ENCODE measurements at places on chromosomes 6 and 20.

GRCh38 chr6:71488186-71488585 is 199.6 kb downstream of the OGFRL1 start:
- no peak for DNase-seq

GRCh38 chr6:112016320-112016719 is 37.6 kb upstream of the CCN6 start:
- no peak for DNase-seq

- peak; percentile 35 for DNase-seq
Observed at GRCh38 chr6:119079283-119079809, 882 bp upstream of the FAM184A start.

DNA sequence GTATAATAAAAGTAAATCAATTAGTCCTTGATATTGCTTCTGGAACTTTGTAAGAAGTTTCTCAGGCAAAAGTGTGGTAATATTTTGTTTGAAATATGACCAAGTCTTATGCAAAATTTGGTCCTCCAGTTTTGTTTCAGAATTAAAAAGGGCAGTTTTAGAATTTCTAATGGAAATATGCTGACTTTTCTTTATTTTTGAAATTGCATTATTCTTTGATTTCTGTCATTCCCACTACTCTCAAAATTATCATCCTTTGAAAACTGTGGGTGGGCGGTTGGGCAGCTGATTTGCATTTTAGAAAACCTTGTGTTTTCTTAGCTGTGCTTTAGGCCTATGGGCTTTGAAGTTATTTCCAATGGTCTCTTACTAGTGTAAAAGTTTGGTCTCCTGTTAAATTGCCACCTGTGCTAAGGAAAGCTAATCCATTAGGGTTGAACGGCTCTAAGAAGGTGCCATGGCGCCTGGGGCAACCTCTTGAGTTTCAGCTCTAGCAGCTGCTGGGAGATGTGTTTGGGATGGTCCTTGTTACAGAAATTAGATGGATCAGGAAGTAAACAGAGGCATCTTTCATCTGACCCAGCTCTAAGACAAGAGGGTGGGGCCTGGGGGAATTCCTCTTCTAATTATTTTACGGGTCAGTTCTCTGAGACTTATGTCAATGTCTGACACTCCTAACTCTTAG is 880.8 kb upstream of the SLC35B3 start:
- DNase-seq: no peak

DNA sequence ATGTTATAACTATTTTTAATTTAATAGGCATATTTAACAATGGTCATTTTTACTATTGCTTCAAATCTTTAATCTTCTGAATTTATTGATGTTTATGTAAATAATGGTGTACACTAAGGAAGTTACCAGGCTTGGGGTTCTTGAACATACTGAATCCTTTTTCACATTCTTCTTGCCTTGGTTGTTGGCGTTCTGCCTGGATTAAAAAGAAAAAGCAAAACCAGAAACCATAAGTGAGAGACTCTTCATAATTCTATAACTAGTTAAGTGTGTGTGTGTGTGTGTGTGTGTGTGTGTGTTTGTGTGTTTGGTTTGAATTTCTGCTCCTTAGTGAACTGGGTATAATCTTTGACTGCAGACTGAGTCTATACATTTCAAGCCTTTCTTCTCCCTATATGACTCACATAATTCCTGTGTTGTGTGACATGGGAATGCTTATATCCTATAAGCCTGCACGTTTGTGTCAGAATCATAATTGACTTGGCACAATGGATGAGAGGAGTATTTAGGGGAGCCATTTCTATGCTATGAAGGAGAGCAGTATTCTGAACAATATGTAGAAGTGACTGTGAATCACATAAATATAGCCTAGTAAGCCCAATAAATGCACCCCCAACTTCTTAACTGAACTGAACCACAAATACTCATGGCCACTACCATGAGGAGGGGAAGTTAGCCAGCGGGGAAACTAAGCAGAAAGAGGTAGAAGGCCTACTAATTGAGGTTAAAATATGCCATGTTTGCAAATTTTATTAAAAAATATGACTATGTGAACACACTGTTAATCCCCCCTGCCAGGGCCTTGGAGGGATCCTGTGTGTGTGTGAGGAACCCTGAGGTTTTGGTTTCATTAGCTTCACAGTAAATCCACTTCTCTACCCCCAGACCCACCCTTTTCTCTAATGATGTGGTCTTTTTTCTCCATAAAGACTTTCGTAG is 425.5 kb downstream of the BCKDHB start:
- peak; percentile 47 for DNase-seq

- DNase-seq: no peak
Observed at GRCh38 chr6:55047451-55048044, 126.8 kb upstream of the HCRTR2 start.

- no peak for DNase-seq
Observed at GRCh38 chr6:101722471-101722870, 329.0 kb downstream of the GRIK2 start.

- DNase-seq: no peak
Observed at GRCh38 chr20:21118138-21118537, 7.7 kb upstream of the KIZ start.

DNA sequence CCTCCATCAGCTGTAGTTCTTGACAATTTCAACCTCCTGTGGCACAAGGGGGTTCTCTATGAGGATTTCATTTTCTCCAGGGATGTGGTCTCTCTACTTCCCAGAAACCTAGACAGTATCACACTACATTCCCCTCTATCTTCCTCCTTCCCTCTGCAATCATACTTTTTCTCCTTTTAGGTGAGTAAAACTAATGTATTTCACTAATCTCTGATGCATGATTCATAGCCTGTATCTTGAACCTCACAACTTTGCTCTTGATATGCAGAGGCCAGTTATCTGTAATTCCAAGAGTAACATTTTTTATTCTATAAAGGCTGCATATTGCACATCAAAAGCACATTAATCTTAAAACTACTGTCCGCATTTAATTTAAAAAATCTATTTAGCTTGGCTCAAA is 449.6 kb downstream of the RFPL4B start:
- no peak for DNase-seq

- peak; percentile 76 for DNase-seq
Observed at GRCh38 chr6:160520043-160520904, 143.8 kb downstream of the LPA start.

GRCh38 chr6:128511506-128511905 is 8.9 kb downstream of the PTPRK start:
- DNase-seq: no peak

- peak; percentile 20 for DNase-seq
Observed at GRCh38 chr6:29809249-29809648, 18.4 kb upstream of the HLA-G start.

DNA sequence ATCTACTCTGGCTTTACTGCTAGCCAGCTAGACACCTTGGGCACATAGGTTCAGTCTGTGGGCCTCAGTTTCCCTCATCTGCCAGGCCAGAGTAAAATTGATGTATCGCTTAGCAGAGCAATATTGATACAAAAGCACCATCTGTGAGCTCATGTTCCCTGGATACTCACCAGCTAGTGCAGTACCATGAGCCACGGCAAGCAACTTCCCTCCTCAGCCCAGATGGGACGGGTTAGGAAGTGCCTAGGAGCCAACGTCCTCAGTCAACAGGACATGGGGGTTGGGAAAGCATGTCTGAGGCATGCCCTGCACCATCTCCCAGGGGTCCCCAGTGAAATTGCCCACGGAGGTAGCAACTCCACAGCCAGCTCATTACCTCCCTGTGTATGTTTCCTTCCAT is 258.3 kb downstream of the ANKRD60 start:
- DNase-seq: no peak

DNA sequence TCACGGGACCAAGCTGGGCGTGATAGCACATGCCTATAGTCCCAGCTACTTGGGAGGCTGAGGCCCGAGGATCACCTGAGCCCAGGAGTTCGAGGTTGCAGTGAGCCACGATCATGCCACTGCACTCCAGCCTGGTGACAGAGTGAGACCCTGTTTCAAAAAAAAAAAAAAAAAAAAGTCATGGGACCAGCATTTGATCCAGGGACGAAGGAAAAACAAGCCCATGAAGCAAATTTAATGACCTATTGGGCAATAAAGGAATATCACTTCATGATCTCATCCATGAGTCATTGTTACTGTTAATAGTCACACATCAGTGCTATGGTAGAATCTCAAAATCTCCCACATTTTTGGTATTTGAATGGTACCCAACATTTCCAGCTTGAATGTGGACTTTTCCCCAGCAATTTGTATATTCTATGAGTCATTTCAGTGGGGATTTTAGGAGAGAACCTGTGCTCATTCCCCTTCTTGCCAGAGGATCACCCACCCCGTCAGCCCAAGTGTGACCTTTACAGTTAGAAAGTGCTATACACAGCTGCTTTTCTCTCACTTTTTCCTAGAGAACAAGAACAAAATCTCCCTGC is 8.5 kb upstream of the SOD2 start:
- DNase-seq: peak; percentile 66

DNA sequence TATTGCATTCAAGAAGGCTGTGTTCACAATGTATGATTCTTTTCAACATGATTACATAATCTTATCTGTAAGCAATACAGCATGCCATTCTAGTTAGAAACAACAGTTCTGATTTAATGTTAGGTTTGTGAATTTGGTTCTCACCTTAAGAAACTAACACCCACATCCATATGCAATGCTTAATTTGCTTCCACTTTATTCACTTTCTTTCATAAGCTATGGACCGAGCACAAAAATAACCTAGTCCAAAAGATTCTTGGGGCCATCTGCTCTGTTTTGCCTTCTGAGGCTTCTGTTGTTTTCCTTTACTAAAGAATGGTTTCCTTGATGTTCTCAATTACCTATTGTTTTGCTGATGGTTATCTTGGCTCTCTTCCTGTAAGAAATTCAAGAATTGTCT is 258.2 kb downstream of the EYS start:
- no peak for DNase-seq

- no peak for DNase-seq
Observed at GRCh38 chr20:32070690-32071213, 18.7 kb downstream of the HCK start.

DNA sequence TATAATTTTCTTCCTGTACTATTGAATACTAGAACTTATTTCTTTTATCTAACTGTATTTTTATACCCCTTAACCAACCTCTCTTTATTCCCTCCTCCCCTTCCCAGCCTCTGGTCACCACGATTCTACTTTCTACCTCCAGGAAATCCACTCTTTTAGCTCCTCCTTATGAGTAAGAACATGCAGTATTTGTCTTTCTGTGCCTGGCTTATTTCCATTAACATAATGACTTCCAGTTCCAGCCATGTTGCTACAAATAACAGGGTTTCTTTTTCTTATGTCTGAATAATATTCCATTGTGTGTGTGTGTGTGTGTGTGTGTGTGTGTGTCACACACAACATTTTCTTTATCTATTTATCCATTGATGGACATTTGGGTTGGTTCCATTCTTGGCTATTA is 152.3 kb upstream of the OLIG3 start:
- DNase-seq: no peak

DNA sequence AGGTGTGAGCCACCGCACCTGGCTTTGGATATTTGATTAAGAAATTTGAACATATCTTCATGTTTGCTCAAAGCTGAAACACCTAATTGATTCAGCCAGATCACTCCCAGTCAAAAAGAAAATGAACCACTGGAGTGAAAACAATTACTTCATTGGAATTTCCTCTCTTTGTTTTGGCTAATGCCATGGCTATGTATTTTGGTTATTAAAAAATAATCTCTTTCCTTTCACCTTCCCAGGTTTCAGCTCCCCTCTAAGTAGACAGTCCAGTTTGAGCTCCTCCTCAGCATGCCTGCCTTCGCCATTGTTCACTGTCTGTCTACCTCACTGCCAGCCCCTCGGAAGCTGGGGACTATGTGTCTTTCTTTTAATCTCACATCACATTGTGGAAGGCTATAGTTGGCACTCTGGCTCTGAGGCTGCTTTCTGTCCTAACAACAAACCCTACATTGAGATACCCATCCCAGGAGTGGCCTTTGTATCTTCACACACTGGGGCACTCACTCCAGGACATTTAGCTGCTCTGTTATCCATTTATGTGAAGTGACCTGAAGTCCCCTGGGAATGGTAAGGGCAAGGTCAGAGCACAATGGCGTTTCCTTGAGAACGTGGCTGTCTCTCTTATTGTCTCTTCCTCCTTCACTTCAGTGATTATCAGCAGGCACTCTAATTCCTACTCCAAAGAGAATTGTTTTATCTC is 764.0 kb upstream of the CITED2 start:
- no peak for DNase-seq

DNA sequence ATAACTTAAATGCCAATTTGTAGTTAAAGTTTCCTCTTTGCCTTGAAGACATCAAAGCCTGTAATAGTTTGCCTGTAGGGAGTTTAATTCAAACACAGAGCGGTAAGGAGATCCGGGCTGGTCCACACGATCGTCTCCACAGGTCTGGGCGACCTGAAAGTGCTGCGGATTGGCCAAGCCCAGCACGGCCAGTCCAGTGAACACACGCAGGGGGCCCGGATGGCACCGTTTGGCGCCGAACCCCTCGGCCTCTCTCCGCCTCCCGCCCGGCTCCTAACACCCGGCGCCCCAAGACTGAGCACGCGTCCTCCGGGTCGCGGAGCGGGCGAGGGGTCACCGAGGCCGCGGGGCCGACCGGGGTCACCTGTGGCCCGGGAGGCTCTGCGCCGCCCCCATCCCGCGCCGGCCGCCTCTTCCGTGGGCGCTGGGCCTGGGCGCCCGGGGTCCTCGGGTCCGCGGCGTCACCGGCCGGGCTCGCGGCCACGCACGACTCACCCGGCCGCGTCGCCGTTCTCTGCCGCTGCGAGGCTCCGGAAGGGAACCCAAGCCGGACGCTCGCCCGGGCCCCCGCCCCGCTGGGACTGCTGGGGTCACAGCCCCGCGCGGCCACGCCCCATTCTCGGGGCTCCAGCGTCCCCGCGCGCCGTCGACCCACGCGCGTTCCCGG is 481 bp downstream of the SERPINB6 start:
- peak; percentile 70 for DNase-seq

- DNase-seq: peak; percentile 91
Observed at GRCh38 chr6:116511424-116512110, at the start of gene CALHM5. CALHM5 (plus strand) TSS chr6:116511639; CDS start chr6:116511697, 58 bp downstream.

GRCh38 chr6:154408891-154409500 is 52.4 kb upstream of the IPCEF1 start:
- DNase-seq: no peak

DNA sequence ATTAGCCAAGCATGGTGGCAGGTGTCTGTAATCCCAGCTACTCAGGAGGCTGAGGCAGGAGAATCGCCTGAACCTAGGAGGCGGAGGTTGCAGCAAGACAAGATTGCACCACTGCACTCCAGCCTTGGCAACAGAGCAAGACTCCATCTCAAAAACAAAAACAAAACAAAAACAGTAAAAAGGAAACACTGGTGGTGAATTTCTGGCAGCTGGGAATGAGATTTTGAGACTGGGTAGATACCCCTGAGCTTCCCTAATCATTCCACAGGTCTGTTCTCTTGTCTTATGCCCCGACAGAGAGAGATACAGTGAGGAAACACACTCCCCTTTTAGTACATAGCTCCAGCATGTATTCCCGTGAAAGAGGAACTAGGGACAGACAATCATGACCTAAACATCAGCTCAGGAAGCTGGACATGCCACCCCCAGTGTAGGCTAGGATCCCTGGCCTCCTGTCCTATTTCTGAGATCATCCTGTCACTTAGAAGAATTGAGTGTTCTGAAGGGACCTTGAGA is 9.6 kb downstream of the MAN1A1 start:
- no peak for DNase-seq

Data from myocyte (in vitro differentiated cells).